ENCODE measurements at places on chromosomes 13 and 19. TPM values are rescaled to one million over a fixed set of nuclear protein-coding genes. Genes with fewer than 3 reads are reported as not detected.

- no peaks in the 10 kb centered on the region for H3K27me3 ChIP-seq
- H3K4me1 ChIP-seq = no peaks in the 10 kb centered on the region
- H3K36me3 ChIP-seq = no peaks in the 10 kb centered on the region
- no peak overlapping the region for H3K27ac ChIP-seq
- DNase-seq = no peak
These were observed 272.6 kb downstream of the EFNB2 start for GRCh38 chr13:106262886-106263285.

The CLDND2 gene
- 1.8 TPM for total RNA-seq

The CALR3 gene
- total RNA-seq = not detected

The PCP2 gene
- total RNA-seq = not detected

DNA sequence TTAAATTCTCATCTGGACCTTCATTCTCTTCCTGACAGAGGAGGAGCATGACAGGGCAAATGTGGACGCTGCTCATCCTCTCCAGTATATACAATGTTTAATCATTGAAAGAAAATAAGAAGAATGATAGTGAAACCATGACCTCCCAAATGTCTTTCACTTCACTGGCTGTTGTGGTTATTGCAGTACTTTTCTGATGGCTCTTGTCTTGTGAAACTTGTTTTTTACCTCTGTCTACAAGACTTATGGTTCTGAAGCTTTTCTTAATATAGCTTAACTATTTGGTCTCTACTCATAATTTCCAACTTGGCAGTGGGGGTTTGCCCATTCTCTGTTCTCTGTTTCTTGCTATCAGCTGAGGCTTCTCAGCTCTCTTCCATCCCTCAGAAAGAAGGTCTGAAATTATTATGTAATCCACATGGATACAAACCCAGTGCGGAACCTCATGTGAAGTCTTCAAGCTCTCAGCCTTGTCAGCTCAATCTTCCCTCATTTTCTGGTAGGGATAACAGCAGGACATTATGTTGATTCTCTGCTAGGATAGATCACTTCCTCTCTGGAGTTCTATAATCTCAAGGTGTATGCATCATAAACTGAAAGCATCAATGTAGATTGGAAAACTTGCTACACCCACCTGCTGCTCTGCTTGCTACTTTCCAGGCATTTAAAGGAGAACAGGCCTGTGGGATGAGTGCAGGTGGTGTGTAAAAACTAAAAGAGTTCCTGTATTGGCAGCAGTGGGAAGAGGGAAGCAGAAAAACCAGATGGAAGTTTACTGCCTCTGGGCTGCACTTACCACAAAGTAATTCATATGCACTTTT is 250.3 kb upstream of the HTR2A start:
- no peak overlapping the region for H3K4me3 ChIP-seq
- no peaks in the 10 kb centered on the region for H3K36me3 ChIP-seq
- H3K27ac ChIP-seq = no peak overlapping the region
- H3K27me3 ChIP-seq = peaks cover 34% of the 10 kb centered on the region

DNA sequence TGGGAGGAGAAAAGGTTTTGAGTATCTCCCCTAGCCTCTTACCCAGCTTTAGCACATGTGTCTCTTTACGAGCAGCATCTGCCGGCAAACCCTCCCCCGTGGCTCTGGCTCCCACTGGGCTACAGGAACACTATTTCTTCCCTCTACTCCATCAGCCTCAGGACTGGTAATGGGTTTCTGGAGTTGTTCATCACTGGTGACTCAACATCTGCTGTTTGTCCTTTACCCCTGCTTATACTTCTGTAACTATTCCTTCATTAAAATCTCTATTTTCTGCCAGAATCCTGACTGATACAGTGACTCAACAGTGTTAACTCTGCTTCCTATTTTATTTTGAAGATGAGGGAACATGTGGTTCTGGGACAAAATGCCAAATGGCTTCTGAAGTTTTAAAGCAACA is 437.3 kb upstream of the HTR2A start:
- H3K36me3 ChIP-seq = no peaks in the 10 kb centered on the region
- DNase-seq = no peak
- peaks cover 7% of the 10 kb centered on the region for H3K4me1 ChIP-seq
- H3K4me3 ChIP-seq = no peak overlapping the region

DNA sequence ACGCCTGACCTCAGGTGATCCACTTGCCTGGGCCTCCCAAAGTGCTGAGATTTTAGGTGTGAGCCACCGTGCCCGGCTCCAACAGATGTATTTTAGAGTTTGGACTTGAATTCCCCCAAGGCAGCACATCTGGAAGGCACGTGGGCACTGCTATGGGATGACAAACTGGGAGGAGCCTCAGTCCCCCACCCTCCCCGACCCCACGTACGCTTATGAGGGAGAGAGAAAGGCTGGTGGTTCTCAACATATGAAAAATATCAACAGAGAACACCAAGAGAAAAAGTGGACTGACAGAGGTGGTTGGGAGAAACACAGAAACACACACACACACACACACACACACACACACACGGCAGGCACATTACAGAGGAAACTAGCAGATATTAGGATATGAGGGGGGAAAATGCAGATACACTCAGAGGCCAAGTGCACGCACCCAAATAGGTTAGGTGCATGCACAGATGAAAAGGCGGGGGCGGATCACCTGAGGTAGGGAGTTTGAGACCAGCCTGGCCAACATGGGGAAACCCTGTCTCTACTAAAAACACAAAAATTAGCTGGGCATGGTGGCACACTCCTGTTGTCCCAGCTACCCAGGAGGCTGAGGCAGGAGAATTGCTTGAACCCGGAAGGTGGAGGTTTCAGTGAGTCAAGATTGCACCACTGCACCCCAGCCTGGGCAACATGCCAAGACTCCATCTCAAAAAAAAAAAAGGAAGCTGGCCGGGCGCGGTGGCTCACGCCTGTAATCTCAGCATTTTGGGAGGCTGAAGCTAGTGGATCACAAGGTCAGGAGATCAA is 3.2 kb downstream of the STX10 start:
- H3K4me3 ChIP-seq = no peak overlapping the region
- peaks cover 26% of the 10 kb centered on the region for H3K4me1 ChIP-seq
- H3K36me3 ChIP-seq = no peaks in the 10 kb centered on the region
- DNase-seq = no peak
